ENCODE measurements at places on chromosomes 11 and 22.

DNA sequence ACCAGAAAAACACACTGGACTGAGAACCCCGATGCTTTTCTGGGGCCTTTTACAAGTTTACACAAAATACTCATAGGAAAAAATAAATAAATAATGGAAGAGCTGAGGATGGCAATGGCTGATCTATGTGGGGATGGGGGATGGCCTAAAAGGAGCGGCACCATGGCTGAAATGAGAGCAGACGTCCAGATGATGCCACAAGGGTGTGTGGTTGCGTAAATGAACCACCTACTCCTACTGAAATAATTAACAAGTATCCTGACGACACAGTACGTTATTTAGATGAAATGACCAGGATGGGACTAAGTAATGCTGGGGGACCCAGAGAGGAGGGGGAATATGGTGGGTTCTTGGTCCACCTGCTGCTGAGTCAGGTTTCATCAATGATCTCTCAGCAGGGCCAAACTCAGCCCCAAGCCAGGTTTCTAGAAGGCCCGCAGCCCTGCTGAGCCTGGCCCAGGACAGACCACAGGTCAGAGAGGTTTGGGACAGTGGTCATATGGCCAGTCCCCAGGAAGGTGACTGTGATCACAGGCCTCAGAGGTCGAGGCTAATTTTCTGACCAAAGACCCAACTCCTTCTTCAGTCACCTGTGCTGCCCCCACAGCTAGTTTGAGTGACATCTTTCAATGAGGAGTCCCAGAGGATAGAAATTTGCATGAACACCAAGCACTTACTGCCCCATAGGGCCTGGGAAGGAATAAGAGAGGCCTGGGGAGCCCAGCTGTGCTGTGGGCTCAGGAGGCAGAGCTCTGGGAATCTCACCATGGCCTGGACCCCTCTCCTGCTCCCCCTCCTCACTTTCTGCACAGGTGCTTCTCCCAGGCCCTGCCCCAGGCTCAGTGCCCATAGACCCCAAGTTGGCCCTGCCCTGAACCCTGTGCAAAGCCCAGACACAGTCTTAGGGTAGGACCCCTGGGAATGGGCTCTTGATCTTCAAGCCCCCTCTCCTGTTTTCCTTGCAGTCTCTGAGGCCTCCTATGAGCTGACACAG lies 76.3 kb upstream of the IGLL5 start:
- DNase-seq, result no peak

DNA sequence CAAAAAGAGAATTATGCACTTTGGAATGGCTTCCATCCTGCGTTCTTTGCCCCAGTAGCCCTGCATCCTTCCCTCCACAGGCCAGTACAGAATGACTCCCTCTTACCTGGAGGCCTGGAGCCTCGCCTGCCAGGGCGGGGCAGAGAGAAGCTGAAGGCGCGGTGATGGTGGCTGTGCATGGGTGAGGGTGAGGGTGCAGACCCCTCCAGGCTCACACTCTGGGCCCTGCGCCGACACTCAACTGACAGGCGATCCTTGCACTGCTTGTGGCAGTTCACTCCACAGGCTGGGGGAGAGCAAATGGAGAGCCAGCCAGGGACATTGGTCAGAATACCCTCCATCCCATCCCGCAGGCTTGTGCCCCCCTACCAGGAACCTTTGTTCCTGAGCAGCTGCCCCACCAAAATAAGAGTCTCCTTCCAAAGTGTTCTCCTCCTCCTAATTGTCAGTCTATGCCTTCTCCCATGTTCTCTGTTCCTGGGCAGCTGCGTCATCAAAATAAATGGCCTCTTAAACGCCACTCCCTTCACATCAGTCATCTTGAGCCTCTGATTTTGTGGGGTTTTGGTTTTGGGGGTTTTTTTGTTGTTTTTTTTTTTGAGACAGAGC lies 5.9 kb upstream of the NRXN2 start:
- no peak for DNase-seq

DNA sequence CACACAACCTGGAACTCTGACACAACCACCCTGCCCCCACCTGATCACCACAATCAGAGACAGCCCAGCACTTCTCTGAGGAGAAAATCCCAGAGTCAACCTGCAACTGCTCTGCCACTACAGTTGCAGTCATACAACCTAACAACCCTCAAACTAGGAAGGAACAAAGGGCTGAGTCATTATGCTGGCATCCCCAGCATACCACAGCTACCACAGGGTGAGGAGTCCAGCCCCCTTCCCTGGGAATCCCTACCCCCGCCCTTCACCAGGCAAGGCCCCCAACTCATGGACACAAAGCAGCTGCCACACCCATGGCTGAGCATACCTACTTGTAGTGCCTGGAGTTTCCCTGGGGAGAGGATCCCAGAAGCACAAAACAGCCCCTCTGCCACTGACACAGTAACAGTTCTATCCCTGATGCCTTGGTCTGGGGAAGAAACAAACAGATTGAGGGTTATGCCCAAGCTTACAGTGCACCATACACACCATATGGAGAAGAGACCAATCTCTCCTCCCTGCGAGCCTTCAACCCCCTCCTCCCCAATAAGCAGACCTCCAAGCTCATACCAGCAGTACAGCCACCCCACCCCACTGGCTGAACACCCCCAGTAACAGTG lies 68.5 kb upstream of the C11orf58 start:
- no peak for DNase-seq

DNA sequence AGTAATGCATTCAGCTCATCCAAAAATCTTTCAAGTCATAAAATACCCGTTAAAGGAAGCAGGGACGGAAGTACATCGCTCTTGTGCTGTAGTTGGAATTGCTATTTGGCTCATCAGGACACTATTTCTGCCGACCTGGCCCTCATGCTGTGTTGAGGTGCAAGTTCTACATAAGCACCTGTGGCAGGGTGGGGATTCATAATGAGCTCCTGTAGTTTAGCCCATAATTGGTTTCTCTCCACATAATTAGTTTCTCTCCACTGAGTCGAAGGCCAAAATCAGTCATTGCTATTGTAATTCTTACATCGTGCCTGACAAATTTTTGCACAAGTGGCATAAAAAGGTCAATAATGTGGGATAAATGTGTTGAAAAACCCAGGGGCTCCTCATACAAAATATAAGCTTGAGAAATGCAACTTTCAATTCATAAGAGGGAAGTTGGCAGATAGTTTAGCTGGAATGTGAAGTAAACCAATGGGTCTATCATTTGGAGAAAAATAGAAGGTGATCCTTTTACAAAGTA lies 14.9 kb upstream of the ISX start:
- DNase-seq, result no peak

DNA sequence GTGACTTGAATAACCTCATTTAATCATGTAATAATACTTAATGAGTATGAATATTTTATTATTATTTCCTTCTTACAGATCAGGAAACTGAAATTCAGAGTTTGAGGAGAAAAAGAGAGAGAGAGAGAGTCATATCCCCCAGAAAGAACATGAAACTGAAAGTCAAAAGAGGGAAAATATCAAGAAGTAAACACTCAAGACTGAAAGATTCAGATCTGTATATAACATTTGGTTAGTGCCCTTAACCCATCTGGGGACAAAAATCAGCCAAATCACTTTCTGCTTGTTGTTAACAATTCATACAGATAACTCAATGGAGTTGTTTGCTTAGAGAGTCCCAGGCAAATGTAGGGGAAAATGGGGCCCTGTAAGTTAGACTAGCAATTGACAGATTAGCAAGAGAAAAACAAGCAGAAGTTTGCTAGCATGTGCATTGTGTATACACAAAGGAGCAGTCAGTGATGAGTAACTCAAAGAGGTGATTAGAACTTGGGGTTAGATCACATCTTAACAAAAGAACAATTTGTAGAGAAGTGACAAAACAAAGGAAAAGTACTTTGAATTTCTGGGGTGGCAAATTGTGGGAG lies 25.9 kb upstream of the MMP13 start:
- no peak for DNase-seq

DNA sequence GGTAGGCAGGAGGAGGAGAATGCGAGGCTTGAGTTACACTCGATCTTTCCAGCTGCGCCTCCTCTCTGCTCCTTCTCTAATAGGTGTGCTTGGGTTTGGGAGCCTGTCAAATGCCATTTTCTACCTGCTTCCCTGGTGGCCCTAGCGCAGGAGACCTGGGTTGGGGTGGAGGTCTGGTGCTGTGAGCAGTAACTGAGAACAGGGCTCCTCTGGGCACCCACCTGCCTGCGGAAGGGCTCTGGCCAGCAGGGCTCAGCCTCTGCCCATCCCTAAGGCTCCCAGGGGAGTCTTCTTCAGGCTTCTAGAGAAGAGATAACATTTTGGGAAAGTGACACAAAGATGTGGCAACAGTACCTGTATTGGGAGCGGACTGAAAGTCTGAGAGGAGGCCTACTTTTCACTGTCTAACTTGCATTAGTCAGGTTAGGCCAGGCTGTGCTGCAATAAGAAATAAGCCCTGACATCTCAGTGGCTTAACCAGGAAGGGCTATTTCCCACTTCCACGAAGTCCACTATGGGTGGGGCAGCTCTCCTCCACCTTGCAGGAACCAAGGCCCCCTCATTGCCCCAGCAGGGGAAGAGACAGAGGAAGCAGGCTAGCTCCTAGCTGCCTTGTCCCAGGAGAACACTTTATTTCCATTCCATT lies 7.7 kb upstream of the LTO1 start:
- DNase-seq, result no peak

All from stimulated activated CD4-positive, alpha-beta T cell treated with anti-CD3 and anti-CD28 coated beads, TNF-alpha, amount 100 ng/mL, for 48 hours (primary cell).